ENCODE measurements at places on chromosomes 1 and 21.
A peak's percentile ranks its signal among the peaks of the same experiment; 100 is the strongest.

GRCh38 chr1:66334318-66334717 is 199.6 kb upstream of the SGIP1 start:
- no peak for DNase-seq

- peak; percentile 25 for DNase-seq
Measured at GRCh38 chr1:8408151-8408839, 90.4 kb downstream of the SLC45A1 start.

DNA sequence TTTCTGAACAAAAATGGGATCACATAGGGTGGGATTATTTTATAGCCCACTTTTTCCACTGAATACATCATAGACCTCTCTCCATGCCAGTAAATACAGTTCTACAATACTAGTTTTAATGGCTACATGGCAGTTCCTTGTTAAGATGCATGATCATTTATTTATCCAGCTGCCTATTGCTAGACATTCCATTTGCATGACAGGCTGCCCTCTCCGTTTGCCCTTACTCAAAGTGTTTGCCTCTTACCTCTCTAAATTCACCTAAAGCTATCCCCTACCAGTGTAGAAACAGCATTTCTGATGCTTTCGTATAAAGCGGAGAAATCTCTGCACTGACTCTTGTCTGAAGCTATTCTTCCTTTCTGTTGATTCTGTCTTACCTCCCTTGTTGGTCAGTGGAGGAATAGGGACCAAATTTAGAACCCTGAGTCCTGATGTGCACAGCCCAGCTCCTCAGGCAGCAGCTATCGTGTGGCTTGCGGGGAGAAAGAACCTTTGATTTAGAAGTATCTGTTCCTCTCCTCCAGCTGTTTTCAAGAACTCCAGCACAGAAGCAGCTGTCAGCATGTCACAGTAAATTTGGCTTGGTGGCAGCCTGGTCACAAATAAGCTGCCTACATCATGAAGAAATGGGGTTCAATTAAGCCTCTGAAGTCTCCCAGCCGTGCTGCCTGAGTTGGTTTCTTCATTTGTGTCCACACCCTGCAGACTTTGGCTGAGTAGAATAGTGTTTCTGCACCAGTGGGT is 337.3 kb downstream of the PRDM2 start:
- DNase-seq = no peak

- peak; percentile 53 for DNase-seq
Measured at GRCh38 chr1:101567582-101568189, 330.9 kb downstream of the S1PR1 start.

GRCh38 chr21:41764558-41765419 is 2.1 kb downstream of the RIPK4 start:
- DNase-seq = no peak

GRCh38 chr1:942411-942821 is 16.6 kb downstream of the NOC2L start:
- DNase-seq = no peak

GRCh38 chr1:228837817-228838716 is 102.8 kb downstream of the RHOU start:
- no peak for DNase-seq

- peak; percentile 36 for DNase-seq
Measured at GRCh38 chr1:23673086-23673813, 18.4 kb upstream of the RPL11 start.

DNA sequence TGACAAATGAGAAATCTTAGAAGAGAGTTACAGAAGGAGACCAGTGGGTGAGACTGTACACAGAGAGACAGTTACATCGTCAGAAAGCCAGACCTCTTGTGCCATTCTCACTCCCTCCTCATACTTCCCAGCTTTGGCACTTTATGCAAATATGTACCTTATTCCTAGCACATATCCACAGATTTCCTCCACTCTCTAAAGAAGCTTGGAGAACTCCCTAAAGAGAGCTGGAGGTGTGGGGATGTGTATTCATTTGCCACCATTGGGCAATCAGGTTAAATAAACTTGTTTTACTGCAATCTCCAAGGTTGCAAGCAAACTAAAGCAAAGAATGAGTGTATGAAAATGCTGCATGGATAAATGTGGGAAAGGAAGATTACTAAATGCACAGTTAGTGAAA is 380.9 kb upstream of the PRMT6 start:
- no peak for DNase-seq

DNA sequence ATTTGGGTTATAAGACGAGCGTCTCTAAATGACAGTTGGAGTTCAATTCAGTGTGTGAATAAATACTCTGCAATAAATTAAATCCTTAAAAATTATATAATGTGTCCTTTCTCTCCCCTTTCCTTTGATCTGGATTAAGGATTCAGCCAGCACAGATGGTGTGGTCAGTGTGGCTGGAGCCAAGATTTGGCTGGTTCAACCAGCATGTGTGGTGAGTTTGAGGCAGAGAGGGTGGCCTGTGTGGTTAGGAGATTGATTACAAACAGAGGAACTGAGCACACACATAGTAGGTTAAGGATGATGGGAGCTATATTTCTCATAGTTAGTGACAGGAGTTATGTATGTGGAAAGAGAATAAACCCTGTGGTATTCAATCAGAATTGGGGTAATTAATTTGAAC is 14.2 kb upstream of the AMIGO1 start:
- DNase-seq = no peak

DNA sequence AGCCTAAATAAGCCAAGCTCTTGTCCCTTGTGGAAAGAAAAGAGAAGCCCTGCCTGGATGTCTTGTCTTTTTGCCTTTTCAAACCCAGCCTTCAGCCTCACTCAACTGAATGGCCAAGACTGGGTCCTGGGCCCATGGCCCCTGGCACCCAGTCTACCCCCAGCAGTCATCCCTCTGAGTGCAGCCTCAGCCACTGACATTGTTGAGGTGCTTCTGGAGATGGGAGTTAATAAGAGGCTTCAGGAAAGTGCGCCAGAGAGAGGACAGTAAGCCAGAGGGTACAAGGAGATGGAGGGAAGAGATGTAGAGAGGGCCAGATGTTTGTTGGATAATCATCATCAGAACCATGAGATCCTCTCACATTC is 6.8 kb downstream of the FNDC5 start:
- DNase-seq = no peak

DNA sequence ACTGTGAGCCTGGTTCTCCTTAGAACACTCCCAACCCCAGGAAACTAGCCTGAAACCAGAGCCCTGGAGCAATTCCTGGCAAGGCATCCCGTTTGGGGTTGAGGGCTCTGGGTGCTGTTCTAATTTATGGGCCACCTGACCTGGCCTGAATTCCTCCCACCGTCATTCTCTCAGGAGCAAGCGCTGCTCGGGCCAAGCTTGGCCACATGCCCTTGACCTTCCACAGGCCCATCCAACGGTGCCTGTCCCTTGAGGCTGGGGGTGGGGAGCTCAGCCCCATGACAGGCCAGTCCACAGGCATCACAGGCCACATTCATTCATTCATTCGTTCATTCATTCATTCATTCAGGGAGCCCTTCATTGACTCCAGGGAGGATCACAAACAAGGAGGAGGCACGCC is 5.3 kb downstream of the PADI2 start:
- DNase-seq = no peak

GRCh38 chr21:23543333-23543732 is 2063.9 kb downstream of the MRPL39 start:
- DNase-seq = no peak

- no peak for DNase-seq
Measured at GRCh38 chr1:27572679-27573426, 31.1 kb downstream of the AHDC1 start.

- no peak for DNase-seq
Measured at GRCh38 chr1:153533689-153534201, 2.0 kb downstream of the S100A6 start.

DNA sequence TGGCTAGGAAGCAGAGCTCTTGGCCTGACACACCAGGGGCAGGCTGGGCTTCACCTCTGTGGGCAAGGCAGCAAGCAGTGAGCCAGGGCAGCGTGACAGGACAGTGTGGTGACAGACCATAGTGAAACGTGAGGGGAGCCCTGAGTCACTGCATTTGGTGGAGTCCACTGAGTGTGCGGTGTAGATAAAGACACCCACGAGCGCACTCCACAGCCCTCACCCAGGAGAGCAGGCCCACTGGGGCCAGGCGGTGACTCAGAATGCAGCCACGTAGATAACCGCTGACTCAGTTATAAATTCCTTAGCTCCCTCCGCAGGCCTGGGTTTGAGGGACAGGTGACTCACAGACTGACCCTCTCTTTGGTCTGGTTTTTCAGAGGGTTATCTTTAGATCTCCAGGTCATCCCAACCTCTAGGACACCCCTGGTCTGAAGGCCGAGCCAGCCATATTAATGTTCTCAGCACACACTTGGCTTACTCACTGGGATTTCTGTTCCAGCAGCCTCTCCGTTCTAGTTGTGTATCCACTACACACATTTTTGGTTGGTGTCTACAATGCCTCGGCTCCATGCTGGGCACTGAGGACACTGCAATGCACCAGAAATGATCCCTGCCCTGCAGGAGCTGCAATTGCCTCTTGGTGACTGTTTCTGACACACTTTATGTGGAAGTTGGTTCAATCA is 90.2 kb upstream of the TSPAN2 start:
- DNase-seq = no peak

GRCh38 chr1:68164918-68165317 is 67.4 kb downstream of the WLS start:
- no peak for DNase-seq

DNA sequence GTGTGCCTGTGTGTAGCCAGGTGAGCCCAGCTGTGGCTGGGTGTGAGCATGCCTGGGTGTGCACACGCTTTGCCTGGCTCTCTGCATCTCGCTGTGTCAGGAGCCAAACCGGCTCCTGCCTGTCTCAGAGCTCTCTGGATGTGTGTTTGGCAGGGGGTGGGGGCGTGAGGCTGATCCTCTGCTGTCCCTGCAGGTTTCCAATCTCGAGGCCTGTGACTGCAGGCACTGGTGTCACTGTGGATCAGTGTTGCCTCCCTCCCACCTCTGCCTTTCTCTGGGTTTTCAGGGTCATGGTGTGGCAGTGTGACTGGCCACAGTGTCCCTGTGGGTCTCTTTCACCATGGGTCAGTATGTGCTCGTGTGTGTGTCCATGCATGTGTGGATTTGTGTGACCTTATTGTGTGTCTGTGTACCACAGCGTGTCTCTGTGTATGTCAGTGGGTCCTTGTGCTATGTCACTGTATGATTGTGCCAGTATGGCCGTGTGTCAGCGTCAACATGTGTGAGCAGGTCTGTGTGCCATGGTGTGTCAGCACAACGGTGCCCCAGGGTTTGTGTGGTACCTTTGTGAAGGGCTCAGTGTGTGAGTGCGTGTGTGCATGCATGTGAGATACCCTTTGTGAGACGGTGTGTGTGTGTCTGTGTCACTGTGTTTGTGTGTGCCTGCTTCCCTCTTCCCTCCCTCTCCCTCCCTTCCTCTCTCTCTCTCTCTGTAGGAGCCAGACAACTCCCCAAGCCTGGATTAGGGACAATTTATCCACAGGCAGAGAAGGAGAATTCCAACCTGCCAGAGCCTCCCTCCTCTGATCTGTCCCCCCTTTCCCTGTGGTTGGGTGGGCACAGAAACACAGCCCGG is 43.4 kb downstream of the AHDC1 start:
- no peak for DNase-seq

DNA sequence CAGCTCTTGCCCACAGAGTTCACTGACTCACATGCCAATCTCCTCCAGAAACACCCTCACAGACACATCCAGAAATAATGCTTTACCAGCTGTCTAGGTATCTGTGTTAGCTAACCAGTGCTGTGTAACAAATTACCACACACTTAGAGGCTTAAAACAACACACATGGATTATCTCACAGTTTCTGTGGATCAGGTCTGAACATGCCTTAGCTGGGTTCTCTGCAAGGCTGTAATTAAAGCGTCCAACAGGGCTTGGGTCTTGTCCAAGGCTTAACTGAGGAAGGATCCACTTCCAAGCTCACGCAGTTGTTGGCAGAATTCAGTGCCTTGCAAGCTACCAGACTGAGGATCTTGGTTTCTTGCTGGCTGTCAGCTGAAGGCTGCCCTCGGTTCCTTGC is 92.5 kb upstream of the RGS4 start:
- DNase-seq = no peak

DNA sequence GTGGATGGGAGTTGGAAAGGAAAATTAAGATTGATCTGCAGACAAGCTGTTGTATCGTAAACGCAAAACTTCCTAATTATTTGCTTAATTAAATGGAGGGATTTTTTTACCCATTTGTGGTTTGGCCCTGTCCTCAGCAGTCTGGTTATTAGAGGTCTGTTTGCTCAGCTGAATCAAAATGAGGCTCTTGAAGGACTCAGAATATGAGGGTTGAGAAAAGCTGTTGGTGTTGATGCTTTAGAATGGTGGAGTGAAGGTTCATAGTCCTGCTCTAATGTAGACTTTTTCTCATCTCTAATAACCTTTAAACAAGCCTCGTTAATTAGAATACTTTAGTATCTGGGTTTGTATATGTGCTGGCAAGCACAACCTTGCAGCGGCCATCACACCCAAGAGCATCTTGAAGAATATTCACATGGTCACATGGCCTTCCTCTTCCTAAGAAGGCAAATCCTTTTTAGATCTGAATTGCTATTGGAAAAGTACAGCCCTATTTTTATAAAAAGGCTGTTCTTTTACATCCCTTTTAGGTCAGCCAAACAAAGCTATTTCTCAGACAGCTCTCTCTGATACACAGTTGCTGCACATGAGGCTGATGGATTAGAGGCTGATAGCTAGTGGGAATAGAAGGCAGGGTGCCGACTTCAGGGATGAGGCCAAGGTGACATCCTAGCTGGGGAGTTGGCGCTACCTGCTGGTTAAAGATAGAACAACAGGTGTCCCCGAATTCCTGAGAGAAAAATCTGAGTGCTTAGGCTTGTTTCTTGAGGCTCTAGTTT is 53.8 kb downstream of the MACF1 start:
- peak; percentile 82 for DNase-seq

- DNase-seq = no peak
Measured at GRCh38 chr1:33399375-33399774, 31.5 kb downstream of the PHC2 start.

DNA sequence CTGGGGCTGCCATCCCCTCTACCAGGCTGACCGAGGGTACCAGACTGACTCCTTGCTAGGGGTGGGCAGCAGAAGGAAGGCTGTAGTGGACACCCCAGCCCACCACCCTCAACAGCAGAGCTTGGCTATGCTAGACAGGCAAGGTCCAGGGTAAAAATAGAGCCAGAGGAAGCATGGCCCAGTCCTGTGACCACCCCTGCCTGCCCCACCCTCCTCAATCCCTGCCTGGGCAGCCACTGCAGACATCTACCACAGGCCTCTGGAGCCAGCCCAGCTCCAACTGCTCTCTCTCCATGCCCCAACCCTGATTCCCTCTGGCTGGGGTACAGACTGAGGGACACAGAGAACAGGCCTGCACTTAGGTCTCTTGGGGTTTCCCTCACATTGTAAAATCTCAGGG is 1.7 kb downstream of the S100A1 start:
- DNase-seq = no peak

DNA sequence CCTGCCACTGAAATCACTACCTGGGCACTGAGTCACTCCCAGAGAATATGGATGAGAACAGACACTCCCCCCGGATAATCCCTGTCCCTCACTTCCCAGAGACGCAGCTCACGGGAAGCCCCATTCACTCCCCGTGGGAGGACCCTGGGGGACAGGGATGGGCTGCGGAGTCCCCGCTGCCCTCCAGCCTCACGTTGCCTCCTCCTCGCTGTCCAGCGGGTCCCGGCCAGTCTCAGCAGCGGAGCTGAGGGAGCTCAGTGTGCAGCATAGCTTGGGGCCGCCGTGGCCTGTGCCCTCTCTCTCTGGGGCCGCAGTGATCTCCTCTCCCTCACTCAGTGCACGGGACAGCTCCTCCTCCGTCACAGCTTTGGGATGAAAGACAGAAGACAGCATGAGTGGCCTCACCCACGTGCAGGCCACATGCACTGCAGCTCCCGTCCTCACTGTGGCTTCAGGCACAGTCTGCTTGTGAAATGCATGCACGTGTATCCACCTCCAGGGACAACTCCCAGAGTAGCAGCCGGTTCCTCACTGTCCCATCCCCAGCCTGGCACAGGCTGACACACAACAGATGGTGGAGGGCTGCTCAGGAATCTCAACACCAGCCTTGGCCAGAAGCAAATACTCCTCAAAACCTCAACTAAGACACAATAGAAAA is 7.4 kb downstream of the CFAP410 start:
- DNase-seq = no peak
